ENCODE measurements at places on chromosomes 12 and 14.
A peak's percentile ranks its signal among the peaks of the same experiment; 100 is the strongest.

DNA sequence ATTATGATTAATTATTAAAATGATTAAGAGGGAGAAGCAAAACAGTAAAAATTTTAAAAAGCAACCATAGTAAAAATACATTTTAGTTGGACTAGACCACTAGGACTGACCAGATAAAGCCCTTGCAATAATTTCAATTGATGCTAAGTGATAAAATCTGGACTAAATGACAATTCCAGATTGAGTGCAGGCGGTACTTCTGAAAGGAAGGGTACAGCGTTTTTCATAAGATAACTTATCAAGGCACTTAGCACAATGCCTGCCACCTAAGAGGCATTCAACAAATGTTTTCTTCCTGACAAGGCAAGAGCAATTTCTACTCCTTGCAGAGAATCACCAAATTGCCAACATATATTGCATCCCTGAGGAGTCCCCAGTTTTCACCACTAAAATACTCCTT lies 37.7 kb upstream of the OAS1 start:
- DNase-seq, result no peak

DNA sequence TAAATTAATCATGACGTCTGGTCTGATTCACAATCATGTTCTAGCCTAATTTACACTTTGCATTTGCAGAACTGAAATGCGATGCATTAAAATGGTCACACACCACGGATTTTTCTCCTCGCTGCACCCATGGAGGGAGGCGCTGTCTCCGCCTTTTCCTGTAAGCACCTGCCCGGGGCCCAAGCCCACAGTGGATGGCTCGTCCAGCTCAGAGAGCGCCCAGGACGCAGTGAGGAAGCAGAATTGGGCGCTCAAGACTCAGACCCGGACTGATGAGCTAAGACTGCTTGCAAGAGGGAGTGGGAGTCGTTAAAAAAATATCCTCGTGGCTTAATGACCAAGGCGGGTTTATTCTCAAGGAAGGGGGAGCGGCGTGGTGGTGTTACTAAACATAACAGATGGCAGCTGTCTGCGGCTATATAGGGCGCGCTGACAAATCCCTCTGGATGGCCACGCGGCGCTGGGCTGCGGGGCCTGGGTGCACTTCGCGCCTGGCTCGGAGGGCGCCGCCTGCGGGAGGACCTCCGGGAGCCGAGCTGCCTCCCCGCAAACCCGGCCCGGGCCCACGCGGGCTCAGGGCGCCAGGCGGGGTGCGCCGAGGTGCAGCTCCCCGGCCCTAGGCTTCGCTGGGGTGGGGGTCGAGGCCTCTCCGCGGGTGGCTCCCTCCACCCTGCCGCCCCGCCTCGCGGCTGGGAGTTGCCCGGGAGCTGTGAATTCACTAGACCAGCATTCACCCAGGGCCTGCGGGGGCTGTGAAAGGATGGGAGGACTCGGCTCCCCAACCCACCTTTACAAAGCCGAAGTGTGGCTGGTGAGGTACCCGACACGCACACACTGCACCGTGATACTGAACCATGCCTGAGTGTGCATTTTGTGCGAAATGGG lies 78.7 kb downstream of the PPM1A start:
- DNase-seq, result peak; percentile 6

DNA sequence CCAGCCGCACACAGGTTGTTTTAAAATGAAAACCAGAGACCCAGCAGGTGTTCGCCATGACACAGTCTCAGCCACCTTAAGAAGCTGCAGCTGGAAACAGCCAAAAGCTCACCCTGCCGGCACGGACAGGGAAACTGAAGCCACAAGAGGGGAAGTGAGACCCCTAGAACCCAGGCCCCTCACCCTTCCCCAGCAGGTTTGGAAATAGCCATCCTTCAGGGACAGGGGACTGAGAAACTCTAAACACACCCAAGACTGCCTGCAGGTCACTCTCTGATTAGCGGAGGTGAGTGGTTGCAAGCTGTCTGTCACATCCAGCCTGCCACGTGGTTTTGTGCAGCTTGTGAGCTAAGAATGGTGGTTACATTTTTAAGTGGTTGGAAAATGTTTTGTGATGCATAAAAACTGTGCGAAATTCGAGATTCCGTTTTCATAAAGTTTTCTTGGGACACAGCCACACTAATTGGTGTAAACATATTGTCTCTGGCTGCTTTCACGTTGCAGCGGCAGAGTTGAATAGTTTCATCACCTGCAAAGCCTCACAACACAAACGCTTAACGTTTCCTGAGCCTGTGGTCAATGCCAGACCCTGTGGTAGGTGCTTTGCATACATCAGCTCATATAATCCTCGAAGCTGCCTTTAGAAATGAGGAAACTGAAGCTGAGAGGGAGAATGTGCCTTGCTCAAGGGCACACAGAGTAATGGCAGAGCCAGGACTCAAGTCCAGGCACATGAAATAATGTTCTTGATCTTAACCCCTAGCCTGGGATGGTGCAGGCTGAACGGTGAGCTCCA lies 1.7 kb upstream of the SELPLG start:
- DNase-seq, result no peak

GRCh38 chr14:90388982-90389381 lies 7.8 kb upstream of the CALM1 start:
- DNase-seq, result no peak

GRCh38 chr12:49161092-49161795 lies 27.6 kb downstream of the TUBA1A start:
- no peak for DNase-seq

DNA sequence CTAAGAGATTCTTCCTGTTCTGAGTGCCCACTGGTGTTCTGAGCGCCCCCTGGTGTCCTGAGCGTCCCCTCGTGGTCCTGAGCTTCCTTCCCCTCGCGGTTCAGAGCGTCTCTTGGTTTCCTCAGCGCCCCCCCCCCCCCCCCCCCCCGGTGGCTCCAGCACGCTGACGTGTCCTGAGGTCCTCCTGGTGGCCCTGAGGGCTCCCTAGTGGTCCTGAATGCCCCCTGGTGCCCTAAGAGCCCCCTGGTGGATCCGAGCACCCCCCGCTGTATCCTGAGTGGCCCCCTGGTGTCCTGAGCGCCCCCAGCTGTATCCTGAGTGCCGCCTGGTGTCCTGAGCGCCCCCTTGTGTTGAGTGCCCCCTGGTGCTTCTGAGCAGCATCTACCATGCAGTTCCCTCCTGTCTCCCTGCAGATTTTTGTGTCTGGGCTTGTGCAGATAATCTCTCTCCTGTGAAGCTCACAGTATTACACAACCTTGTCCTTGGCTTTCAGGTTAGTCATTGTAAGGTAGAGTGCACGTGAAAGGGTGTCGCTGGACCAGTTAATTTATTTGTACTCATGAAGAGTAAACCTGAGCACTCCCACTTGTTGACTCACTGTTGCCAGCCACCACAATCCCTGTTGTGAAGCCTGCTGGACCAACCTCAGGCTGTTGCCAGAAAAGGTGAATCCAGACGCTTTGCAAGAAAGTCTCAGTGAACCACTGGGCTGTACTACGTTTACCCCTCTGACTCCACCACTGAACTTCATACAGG lies 1168.4 kb downstream of the TMEM121 start:
- no peak for DNase-seq

GRCh38 chr14:103861413-103862392 lies 14.3 kb upstream of the PPP1R13B start:
- no peak for DNase-seq

DNA sequence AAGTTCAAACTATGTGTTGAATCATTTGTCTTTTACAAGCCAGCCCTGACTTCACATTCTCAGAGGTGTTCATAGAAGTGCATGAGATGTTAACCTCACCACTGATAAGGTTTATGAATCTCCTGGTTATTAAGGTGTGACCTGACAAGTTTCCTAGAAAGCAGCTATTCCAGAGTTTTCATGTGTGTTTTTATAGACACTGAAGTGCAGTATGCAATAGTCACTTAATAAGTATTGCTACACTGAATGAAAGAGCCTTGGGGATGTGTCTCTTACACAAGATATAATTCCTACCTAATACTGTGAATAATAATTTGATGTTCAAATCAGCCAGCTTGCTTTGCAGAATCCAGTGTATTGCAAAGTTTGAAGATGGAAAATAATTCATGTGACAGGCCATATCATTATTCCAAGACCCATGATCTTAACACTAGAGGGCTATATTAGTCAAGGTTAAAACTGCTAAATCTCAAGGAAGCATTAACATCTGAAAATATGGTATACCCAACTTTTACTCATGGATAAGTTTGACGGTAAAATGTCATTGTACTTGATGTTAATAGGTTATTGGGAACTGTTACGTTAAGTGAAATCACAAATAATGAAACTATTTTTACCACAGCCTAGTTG lies 13.0 kb downstream of the SLC25A3 start:
- DNase-seq, result no peak

DNA sequence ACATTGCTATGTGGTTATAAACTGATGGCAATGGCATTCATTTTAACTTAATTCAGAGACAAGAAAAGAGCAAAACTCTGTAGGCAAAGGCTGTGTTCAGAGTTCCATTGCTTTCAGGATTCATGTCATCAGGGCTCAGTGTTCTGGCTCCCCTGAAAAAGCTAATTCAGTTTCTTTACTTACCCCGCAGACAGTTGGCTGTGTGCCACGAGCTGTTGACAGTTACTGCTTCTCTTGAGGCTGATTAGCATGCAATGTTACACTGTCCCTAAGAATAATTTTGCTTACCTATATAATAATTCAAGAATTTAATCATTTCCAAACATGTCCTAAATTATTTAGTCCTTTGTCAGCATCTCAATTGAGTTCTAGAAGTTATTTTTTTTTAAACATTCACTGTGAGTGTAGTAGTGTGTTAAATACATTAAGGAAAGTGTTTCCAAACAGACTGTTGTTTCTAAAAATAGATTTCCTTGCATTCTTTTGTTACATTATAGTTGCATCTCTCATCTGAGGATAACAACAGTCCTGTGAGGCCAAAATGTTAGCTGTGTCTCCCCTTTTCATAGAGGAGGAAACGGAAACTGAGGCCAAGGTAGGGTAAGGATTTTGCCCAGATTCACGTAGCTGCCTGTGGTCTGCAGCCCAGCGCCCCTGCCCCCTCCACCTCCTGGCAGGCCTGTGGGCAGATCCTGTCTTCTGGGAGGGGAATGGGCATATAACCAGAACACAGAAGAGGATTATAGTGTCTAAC lies 98.6 kb downstream of the PELI2 start:
- peak; percentile 13 for DNase-seq

DNA sequence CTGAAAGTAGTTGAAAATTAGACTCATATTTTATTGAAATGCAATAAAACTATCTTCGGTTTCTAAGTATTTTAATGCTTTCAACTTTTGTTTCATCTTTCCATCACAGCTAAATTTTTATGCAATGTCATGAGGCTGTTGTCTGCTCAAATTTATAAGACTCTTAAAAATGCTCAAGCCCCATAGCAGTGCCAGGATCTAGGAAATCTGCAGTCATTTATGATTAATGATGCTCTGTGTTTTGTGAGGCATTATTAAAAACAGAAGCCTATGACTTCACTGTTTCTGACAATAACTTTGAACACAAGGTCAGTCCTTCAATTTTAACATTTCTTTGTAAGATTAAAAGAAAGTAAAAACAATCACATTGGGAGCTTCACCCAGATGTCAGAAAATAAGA lies 112.5 kb downstream of the ALX1 start:
- no peak for DNase-seq

DNA sequence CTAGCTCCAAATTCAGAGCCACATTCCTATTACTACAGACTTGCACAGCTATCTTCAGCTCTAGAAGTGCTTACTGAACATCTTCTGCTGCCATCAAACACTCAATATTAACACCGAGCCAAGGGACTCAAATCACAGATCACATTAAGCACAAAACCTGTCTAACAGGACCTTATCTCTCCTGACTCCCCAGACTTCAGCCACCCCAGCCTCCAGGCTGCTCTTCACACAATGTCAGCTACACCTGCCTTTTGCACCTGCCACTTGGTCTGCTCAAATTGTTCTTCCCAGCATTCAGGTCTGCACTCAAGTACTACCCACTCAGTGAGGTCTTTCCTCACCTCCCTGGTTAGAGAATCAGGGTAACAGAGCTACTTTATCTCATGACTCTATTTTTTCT lies 57.1 kb downstream of the GALC start:
- DNase-seq, result no peak

DNA sequence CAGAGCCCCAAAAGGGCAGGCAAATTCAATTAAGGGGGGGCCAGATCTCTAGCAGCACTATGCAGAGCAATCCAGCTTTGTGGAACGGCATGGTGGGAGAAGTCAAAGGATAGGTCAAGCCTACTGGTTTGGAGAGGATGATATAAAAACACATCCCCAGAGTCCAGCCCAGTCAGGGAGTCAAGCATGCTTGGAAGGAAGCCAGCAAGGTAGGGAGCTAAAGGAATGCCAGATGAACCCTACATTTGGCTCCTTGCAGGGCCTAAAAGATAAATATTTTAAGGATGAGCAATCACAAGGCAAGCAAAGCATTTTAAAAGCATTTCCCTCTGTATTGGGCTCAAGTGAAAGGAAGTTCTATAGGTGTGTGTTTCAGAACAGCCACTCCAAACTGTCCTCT lies 21.4 kb downstream of the KCTD10 start:
- DNase-seq, result no peak

- no peak for DNase-seq
These were observed 143.1 kb downstream of the AACS start for GRCh38 chr12:125208334-125208733.

- DNase-seq, result no peak
These were observed 24.8 kb downstream of the SLC39A9 start for GRCh38 chr14:69423279-69423678.

- DNase-seq, result no peak
These were observed 48.6 kb downstream of the ITPK1 start for GRCh38 chr14:93067088-93067487.

Data from substantia nigra (tissue), 51 donors.